ENCODE measurements at places on chromosomes 1 and 21. TPM values are rescaled to one million over a fixed set of nuclear protein-coding genes. Genes with fewer than 3 reads are reported as not detected.

DNA sequence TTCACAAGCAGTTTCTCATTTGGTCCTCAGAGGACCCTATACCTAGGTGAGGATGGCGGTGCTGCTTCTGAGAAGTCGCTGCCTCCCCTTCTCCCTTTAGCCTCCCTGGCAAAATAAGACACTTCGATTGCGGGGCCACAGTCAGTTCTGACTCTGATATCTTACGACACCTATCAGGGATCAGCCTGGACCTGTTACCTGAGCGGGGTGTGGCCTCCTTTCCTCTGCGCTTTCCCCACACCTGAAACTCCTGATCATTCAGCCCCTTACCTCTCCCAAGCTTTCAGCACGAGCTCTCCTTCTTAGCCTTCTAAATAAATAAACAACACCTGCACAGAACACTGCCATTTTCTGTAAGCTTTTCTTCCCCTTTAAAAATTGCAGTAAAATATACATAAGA lies 24.6 kb upstream of the GPR137B start:
- DNase-seq = no peak

GRCh38 chr21:22474403-22474802 lies 1476.2 kb downstream of the NCAM2 start:
- no peak for DNase-seq

OR6P1 gene
- polyA plus RNA-seq = not detected

GRCh38 chr1:98981917-98982513 lies 22.6 kb downstream of the PLPPR5 start:
- no peak for DNase-seq

DNA sequence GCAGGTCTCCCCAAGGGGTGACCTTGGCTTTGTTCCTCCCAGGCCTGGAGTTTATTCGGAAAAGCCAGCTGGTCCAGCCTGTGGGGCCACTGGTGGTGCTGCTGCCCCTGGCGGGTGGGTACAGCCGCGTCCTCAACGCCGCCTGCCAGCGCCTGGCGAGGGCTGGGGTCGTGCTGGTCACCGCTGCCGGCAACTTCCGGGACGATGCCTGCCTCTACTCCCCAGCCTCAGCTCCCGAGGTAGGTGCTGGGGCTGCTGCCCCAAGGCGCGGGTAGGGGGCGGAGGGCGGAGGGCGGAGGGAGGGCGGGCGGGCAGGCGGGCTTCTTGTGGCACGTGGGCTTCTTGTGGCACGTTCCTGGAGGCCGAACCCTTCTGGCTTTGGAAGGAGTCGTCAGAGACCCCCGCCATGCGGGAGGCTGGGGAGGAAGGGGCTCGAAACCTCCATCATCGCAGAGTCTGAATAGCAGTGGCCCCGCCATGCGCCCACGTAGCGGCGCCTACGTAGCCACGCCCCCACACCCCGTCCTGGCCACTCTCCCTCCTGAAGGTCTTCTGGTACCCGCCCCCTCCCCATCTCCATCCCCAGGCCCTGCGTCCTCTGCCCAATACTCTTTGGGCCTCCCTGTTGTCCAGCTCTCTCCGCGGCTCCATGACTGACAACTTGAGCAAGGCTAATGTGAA lies 16.7 kb downstream of the PCSK9 start:
- DNase-seq = no peak

GRCh38 chr1:205582471-205583291 lies 49.1 kb downstream of the ELK4 start:
- DNase-seq = no peak

TMEM61 gene
- polyA plus RNA-seq = 0.20 TPM

- DNase-seq = no peak
Measured at GRCh38 chr1:148308832-148309458, 156.9 kb upstream of the NBPF11 start.

DNA sequence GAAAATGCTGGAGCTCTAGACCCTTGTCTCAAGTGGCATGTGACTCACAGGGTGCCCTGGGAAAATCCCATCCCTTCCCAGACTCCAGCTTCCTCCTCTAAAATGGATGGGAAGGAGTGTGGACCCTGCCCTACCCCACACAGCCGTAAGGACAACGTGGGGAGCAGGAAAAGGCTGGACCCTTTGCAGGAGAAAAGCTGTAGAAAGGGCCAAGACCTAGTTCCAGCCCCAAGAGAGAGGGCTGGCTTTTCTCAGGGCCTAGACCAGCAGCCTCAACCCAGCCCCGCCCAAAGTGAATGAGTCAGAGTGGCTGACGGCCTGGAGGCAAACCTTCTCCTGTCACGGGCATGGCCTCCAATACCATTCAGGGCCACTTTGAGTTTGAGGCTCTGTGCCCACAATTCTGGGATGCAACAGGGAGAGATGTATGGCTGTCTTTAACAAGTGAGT lies 1.1 kb downstream of the LAMB3 start:
- DNase-seq = no peak

BTBD8 gene
- 8.5 TPM for polyA plus RNA-seq

- no peak for DNase-seq
Measured at GRCh38 chr1:103509250-103509649, 16.2 kb upstream of the RNPC3 start.

GRCh38 chr1:95744731-95745130 lies 510.7 kb downstream of the RWDD3 start:
- no peak for DNase-seq

FAF1 gene
- polyA plus RNA-seq = 54.8 TPM

DNA sequence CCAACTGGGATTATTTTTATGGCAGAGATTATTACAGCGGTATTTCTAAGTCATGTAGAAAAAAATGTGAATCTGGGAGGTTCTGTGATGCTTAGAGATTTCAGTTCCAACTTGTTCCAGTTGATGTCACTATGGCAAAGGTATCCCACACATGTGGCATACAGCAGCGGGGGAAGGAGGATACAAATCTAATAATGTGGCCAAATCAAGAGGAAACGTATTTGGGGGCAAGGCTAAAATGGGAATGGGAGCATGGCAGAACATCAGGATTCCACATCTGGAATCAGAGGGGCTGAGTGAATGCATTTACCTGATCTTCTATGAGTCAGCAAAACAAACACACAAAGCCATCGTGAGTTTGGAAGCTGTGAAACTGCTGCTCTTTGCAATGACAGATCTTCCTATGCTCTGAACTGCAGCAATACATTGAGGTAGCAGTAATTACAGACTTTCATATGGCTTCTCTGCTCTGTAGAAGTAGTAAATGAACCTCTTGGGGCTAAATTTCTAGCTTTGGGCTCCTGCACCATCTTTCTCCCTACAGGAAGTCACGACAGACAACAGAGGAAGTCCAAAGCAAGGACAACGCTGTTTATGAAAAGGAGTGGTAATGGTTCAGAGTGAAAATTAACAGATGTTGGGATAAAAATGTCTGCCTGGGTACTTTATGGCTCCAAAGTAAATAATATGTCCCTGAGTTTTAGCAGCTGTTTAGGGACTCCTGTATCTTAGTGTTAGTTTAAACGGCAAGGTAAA lies 55.5 kb downstream of the GABPA start:
- peak; percentile 49 for DNase-seq

DNA sequence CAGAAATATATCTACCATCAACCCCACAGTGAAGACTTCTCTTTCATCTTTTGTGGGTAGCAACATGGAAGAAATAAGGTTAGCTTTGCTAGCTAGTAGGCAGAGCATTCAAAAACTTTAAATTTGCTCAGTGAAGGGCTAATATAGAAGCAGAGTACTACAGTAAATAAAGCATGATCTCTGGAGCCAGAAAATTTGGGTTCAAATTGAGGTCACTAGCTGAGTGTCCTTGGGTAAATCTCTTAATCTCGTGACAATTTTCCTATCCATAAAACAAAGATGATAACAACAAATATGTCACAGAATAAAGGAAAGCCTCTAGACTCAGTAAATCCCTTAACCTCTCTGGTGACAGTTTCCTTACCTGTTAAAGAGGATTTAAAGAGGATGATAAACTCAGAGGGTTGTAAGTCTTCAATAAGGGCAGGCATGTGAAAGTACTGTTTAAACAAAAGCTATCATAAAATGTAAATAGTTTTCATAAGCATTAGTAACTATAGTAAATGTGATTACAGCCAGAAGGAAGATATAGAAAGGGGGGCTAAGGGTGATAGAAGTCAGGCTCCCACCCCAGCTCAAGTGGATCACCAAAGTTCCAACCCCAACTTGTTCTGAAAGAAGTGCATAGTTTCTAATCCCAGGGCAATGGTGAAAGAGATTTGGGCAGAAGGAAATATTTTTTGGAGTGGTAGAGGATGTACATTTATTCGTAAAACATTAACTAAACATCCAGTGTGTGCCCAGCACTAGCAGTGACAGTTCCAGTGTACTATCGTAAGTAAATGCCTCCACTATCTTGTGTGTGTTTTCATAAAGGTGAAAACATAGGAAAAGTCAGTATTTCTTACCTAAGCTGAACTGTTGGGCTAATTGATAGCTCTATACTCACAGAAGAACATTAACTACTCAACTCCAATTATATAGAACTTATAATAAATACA lies 24.8 kb downstream of the TM2D1 start:
- no peak for DNase-seq

INTS11 gene
- polyA plus RNA-seq = 106 TPM

LENEP gene
- 0.64 TPM for polyA plus RNA-seq

- DNase-seq = no peak
Measured at GRCh38 chr1:153624965-153625611, 2.2 kb downstream of the S100A13 start.

DNA sequence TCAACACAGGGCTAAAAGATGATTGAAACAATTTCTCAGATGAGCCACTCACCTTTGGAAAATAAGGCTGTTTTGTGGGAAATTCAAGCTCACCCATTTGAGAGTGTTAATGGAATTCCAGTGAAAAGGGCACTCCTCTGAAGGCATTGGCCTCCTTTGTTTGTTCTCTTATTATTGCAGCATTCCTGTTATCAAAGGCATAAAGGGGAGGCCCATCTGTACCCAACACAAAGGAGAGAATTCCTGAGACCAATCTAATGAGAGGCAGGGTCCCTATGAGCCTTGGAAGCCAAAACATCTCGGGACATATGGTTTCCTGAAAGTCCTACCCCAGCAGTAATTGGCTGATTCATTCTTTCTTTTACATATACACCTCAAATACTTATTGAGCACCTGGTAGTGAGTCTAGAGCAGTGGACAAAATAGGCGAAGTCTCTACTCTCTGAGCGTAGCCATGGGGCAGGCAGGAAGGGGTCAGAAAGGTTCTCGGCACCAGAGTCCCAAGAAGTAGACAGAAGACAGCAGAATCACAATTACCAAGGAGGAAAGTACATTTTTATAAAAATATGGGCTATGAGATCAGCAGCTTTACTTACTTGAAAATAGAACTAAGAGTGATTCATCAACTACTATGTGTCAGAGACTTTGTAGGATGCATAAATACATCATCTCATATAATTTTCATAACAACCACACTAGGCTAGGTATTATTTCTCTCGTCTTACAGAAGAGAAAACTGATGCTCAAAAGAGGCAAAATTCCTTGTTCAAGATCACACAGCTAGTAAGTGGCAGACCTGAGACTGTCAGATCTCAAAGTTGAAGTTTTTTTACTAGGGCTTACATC lies 218.7 kb downstream of the DAB1 start:
- no peak for DNase-seq

GUCA2B gene
- polyA plus RNA-seq = not detected

FCMR gene
- polyA plus RNA-seq = 2.4 TPM

FOXO6 gene
- polyA plus RNA-seq = 2.8 TPM

DNA sequence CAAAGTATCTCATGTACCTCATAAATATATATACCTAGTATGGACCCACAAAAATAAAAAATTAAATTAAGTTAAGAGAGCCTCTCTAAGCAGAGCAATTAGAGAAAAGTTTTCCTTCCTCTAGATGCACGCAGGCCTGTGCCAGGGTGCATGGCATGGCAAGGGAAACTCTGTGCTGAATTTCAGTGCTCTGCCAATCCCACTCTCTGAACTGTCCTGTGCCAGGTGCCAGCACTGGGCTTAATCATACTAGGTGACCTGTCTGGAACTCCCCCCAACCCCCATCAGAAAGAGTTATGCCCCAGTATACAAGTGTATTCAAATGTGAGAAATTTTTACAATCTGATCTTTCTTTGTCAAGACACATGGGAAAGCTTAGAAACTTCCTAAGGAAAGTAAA lies 10.4 kb upstream of the LAMC2 start:
- DNase-seq = no peak

GRCh38 chr1:227735539-227736285 lies 477 bp downstream of the SNAP47 start:
- DNase-seq = no peak

VCAM1 gene
- polyA plus RNA-seq = 38.2 TPM

KDF1 gene
- 6.7 TPM for polyA plus RNA-seq
